ENCODE measurements at places on chromosomes 3 and 15. TPM values are rescaled to one million over a fixed set of nuclear protein-coding genes. Genes with fewer than 3 reads are reported as not detected.

The KCNMB2 gene
- total RNA-seq, result 5.2 TPM

The NBEAL2 gene
- 8.1 TPM for total RNA-seq

The CPLX3 gene
- 5.9 TPM for total RNA-seq

The CHST2 gene
- total RNA-seq, result 1.3 TPM

The IMPG2 gene
- total RNA-seq, result 0.21 TPM

The P2RY1 gene
- total RNA-seq, result 4.2 TPM

The SCN11A gene
- total RNA-seq, result 0.12 TPM

The GRAMD1C gene
- total RNA-seq, result 0.37 TPM

The CEMIP gene
- total RNA-seq, result 0.05 TPM

The NDN gene
- 45.8 TPM for total RNA-seq

The FSD2 gene
- 50.3 TPM for total RNA-seq

DNA sequence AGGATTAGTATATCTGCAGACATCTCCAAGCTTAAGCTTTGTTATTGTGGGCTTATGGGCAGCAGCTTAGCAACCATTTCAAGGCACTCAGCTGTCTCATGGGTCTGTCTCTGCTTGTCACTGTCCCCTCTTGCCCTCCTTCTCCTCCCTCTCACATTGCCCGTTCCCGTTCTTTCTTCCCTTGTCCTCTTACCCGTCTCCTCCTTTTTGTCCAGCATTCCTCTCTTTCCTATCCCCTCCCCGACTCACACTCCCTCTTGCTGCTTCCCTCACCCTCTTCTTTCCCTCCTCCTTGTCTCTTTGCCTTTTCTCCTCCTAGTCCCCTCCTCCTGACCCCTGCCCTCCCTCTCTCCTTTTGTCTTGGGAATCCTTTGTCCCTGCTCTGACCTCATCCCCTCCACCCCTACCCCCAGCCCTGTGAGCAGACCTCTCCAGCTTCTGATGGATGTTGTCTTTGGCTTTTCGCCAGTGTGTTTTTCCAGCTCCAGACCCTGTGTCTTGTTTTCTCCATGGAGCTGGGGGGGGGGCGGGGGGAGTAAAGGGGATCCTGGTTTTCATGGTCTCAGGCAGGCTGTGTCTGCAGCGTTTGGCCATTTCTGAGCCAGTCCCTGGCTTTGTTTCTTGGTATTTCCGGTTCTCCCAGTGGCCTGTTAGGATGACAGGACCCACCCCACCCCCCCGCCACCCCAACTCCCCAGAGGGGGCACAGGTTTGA is 47.9 kb upstream of the TRAK1 start:
- peak; percentile 91 for DNase-seq

- no peak for DNase-seq
Observed at GRCh38 chr3:33467786-33468185, 27.6 kb upstream of the UBP1 start.

GRCh38 chr15:75720297-75720696 is 7.6 kb upstream of the CSPG4 start:
- DNase-seq, result no peak

- DNase-seq, result no peak
Observed at GRCh38 chr3:153159771-153160397, 2.1 kb upstream of the RAP2B start.

DNA sequence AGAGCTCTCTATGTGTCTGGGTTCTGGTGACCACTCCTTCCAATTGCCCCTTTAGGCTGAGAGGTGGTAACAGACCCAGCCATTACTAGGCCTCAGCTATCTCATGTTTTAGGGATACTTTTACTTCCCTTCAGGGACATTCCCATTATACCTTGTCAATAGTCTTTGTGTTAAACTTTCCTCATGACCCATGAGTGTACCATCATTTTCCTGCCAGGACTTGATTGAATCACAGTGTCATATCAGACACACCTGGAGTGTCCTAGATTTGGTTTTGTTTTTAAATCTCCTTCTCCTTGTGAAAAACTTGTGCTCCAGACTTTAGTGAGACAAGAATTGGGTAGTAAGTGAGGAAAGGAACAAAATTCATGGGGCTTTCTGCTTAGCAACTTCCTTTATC is 136.6 kb downstream of the KCNAB1 start:
- no peak for DNase-seq

- DNase-seq, result no peak
Observed at GRCh38 chr3:132709761-132710160, 12.4 kb downstream of the NPHP3 start.

- DNase-seq, result no peak
Observed at GRCh38 chr3:141802316-141803077, 39.3 kb downstream of the GRK7 start.

- DNase-seq, result no peak
Observed at GRCh38 chr15:91183596-91183995, 83.5 kb downstream of the SV2B start.

DNA sequence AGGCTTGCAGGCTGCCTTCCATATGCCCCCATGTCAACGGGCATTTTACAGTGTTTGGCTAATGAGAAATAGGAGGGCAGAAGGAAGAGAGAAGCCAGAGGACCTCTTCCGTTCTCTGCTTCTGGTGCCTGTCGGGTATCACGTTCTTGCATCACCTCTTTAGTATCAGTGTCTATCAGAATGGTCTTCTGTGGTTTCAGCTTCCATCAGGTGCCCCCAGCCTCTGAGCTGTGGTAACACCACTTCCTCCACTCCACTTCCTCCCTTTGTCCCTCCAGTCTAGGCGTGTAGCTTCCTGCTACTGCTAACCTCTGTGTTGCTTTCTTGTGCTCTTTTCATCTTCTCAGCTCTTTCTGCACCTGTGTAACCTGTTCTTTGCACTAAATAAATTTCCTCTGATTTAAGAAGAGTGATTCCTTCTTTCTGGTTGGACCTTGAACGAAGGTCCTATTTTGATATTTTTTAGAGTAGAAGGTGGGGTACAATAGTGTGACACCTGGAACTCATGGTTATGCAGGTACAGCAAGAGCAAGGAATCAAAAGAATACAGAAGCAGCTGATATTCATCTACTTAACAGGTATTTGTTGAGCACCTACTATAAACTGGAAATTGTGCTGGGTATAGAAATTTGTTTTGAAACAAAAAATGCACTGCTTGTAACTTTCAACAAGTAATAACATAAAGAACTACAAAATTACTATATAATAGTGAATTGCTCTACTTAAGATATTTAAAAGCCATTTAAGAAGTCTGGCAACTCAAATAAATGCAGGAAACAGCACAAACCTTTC is 27.4 kb upstream of the FOXB1 start:
- no peak for DNase-seq

DNA sequence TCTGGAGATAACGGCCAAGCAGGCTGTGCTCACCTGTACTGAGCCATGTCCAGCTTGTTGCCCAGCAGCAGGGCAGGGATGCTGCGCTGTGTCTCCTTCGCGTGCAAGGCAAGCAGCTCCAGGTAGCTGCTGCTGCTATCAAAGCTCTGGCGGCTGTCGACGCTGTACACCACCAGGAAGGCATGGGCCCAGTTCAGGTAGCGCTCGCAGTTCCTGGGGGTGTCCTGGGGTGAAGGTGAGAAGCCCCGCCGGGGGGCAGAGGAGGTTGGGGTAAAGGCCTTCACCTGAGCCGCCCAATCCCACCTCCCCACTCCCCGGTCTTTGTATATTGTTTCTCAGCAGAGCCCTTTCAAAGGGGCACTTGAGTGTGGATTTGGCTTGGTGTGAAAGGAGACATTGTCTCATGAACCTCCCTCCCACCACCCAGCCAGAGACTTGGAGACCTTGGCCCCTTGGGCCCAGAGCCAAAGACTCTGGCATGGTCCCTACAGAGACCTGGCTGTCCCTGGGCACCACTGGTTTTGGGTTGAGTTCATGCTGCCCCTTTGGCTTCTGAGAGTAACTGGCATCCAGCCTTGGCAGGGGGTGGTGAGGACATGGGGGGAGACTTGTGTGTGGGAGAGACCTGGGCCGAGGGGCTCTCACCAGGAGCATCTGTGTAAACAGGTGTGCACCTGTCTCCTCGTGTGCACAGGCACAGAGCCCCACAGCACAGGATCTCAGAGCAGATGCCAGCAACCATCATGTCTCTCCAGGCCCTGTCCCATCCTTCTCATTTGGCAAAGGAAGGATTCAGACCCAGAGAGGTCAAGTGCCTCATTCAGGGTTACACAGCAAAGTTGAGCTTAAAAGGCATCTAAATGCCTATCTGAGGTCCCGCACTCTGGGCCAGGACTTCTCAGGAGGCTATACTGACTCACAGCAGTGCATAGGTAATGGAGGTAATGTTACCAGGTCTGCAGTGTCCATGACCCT is 9.1 kb downstream of the RASL12 start:
- no peak for DNase-seq

GRCh38 chr3:194736277-194736895 is 50.7 kb downstream of the FAM43A start:
- DNase-seq, result no peak

DNA sequence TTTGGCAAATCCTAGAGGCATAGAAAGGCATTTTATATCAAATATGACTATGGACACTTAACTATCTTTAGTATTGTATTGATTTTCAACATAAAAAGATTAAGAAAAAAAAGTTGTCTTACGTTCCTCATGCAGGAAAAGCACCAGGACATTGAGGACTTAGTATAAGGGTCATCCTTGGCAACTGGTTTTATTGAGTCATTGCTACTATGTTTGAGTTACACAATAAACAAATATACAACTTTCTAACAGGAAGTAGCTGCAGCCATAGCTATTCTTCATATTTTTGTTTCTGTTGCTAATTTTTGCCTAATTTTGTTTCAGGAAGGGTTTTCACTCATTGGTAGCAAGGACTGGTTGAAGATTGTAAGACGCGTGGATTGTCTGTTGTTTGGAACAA is 93.0 kb downstream of the NPTN start:
- no peak for DNase-seq

- no peak for DNase-seq
Observed at GRCh38 chr3:120064641-120065040, 29.6 kb downstream of the GSK3B start.

- DNase-seq, result no peak
Observed at GRCh38 chr3:133834621-133835417, 29.2 kb downstream of the SRPRB start.

DNA sequence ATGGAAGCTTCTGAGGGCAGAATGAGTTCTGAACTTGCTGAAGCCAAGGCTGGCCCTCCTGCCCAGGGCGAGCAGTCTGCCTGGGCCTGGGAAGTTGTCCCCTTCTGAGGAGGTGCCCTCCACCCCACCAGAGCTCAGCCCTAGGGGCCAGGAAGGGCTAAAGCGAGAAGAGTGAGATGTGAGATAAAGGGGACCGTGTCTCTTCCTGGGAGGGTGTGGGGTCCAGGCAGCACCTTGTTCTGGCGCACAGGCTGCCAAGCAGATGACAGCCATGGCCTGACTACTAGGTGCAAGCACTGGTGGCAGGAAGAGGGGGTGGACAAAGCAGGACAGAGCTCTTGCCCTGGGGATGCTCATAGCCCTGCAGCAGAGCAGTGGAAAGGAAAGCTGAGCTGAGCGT is 3.7 kb downstream of the PAK6 start:
- DNase-seq, result no peak

GRCh38 chr3:68973639-68974038 is 39.8 kb downstream of the EOGT start:
- no peak for DNase-seq

DNA sequence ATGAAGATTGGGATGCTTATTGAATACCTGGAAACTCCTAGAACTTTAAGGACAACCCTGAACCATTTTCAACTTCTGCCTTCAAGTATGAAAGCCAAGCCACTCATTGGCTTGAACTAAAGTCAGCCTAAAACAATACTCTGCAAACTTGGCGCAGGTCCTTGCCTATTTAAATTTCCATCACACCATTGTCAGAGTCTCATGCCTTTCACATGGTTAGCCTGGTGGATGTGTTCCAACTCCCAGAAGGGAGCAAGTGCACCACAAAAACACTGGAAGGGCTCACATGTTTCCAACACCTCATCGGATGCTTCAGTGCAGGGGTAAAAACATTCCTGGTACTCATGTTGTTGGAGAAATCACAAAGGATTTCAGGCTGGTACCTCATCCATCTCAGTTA is 511.6 kb upstream of the MDFIC2 start:
- DNase-seq, result no peak

- no peak for DNase-seq
Observed at GRCh38 chr3:60886518-60886917, 364.7 kb downstream of the FHIT start.

DNA sequence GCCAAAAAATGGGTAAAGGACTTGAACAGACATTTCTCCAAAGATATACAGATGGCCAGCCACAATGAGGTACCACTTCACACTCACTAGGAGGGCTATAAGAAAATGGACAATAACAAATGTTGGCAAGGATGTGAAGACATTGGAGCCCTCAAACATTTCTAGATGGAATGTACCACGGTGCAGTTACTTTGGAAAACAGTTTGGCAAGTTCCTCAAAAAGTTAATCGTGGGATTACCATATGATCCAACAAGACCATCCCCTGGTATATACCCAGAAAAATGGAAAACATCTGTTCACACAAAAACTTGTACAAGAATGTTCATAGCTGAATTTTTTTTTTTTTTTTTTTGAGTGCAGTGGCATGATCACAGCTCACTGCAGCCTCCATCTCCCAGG is 15.9 kb upstream of the HRH1 start:
- no peak for DNase-seq

GRCh38 chr3:89859757-89860156 is 752.3 kb downstream of the EPHA3 start:
- no peak for DNase-seq

GRCh38 chr15:91624353-91624968 is 229.0 kb upstream of the SLCO3A1 start:
- no peak for DNase-seq

DNA sequence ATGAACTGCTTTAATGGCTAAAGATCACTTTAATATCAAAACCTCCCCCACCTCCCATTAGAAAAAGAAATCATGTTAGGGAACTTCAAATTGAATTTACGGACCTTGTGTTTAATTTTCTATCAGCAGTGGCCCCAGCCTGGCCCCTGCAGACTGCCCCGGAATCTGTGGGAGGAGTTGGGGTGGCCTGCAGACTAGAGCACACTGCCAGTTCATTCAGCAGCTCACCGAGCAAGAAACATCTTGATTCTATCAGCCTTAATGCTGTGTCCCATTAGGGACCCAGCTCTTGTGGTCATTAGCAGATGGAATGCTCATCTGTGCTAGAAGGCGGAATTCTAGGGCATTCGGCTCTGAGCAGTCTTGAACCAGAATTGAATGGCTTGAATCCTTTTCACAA is 54.2 kb downstream of the FLNB start:
- DNase-seq, result no peak

DNA sequence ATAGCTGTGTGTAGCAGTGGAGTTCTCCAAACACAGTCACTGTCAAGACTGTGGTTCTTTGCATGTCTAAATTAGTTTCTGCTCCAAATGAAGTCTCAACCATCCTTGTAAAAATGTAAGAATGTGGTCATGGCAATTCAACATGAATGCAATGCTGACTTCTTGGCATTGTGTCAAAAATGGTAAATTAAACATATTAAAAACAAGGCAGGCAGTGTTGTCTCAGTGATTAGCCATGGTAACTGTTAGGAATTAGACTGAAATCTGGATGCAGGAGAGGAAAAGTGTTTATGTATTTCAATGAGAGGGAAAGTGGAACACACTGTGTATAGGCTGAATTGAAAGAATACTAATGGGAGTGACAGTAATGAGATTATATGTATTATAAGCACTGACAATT is 597.2 kb downstream of the EDEM1 start:
- no peak for DNase-seq

- DNase-seq, result no peak
Observed at GRCh38 chr3:154111365-154111935, 9.7 kb upstream of the ARHGEF26 start.

Data from heart right ventricle (tissue), 16 donors.